ENCODE measurements at places on chromosomes 16 and 17.

- no peak for DNase-seq
Observed at GRCh38 chr16:48522041-48522440, 87.9 kb downstream of the N4BP1 start.

GRCh38 chr17:32495359-32496231 is 8.8 kb downstream of the CDK5R1 start:
- no peak for DNase-seq

DNA sequence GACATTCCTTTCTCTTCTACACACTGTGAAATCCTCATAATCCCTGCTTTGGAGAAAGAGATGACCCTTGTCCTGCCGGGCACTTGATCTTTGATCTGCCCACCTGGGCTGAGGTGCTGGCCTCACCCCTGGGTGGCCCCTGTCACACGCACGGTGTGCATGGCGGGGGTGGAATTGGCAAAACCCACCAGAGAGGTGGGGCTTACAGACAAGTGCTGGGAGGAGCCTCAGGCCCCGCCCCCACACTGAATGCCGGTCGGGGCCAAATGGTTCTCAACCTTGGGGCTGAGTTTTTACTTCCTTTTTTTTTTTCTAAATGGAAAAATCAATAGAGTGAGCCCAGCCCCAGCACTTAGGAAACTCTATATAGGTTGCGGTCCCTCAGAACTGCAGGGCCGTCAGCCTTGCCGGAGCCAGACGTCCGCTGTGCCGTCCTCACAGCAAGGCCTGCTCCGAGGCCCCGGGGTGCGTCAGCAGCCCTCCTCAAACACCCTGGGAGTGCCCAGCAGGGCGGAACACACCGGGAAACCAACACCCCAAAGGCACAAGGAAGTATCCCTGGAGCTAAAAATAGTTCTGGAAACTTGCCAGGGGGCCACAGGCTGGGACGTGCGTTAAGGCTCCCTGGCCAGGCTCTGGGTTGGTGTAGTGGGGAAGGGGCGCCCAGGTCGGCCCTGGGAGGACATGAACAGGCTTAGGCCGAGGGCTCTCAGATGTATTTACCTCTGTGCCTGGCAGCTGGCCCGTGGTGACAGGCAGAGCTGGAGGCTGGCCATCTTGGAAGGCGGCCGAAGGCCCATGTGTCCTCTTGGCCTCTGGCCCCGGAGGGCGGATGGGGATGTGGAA is 11.0 kb downstream of the GPRC5C start:
- no peak for DNase-seq

GRCh38 chr17:82950525-82951102 is 110.8 kb upstream of the ZNF750 start:
- no peak for DNase-seq

DNA sequence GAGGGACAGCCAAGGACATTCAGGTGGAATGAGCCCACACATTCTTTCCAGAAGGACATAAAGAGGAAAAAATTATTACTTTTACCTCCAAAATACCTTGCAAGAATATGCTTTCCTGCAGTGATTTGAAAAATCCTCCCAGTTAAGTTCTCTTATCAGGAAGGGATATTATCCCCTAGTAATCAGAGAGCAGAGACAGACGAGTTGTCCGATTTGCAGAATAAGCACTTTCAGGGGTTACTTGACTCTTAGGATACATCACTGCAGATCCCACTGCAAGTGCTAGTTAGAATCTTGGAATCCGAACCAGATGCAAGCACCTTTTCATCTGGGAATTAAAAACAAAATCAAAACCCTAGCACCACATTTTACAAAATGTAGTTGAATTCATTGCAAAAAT is 33.6 kb downstream of the FOXL1 start:
- DNase-seq, result no peak

Data from activated T-helper 1 cell treated with anti-CD3 and anti-CD28 coated beads, Interleukin-12 subunit alpha, Interleukin-12 subunit beta, Interleukin-2, Interleukin-4 antibody, amounts not matched to agents 30 ng/mL and 10 ng/mL and 1 ng/mL, durations not matched to agents 14 hours and 24 hours and 36 hours (primary cell).